A549 treated with dexamethasone at 1 μM for 4 hours (cell line): ENCODE measurements at places on chromosomes 2 and 18. TPM values are rescaled to one million over a fixed set of nuclear protein-coding genes. Genes with fewer than 3 reads are reported as not detected.

Gene NPHP1
- 6.1 to 8.2 TPM (median 6.5 TPM) in 5 replicates for total RNA-seq

Gene GPAT2
- 0.02 to 0.08 TPM in 2 of 5 replicates, not detected in the others for total RNA-seq

Gene IDH1
- 79.0 to 98.1 TPM (median 87.2 TPM) in 5 replicates for total RNA-seq

Gene PPIL3
- 21.2 to 25.8 TPM (median 24.3 TPM) in 5 replicates for total RNA-seq

Gene VSNL1
- not detected in 5 replicates for total RNA-seq

Gene IL36A
- not detected in 5 replicates for total RNA-seq

Gene CD28
- not detected in 5 replicates for total RNA-seq

Gene ANXA4
- total RNA-seq, result 350 to 411 TPM (median 370 TPM) in 5 replicates

Gene GALM
- total RNA-seq, result 14.4 to 16.3 TPM (median 15.4 TPM) in 5 replicates

Gene BIN1
- 30.3 to 35.7 TPM (median 35.0 TPM) in 5 replicates for total RNA-seq

Gene TANK
- total RNA-seq, result 24.9 to 39.2 TPM (median 32.0 TPM) in 5 replicates

Gene SPEG
- total RNA-seq, result 7.0 to 12.6 TPM (median 9.4 TPM) in 5 replicates

Gene ZNF521
- not detected in 5 replicates for total RNA-seq

Gene FOXI3
- total RNA-seq, result 0.03 to 0.05 TPM (median 0.04 TPM) in 3 of 5 replicates, not detected in the others

Gene EGR4
- 0.09 to 0.27 TPM (median 0.12 TPM) in 5 replicates for total RNA-seq

Gene PRLH
- not detected in 5 replicates for total RNA-seq

Gene COLEC12
- 0.02 to 0.06 TPM (median 0.03 TPM) in 5 replicates for total RNA-seq

Gene FIGLA
- total RNA-seq, result not detected in 5 replicates

Gene TRMT61B
- total RNA-seq, result 13.8 to 15.3 TPM (median 15.2 TPM) in 5 replicates

Gene SEPTIN10
- total RNA-seq, result 37.1 to 50.7 TPM (median 48.1 TPM) in 5 replicates

Gene SIX3
- total RNA-seq, result 2.0 to 3.7 TPM (median 3.3 TPM) in 5 replicates

Gene UGT1A10
- total RNA-seq, result 0.05 TPM in 1 of 5 replicates, not detected in the others

Gene DHRS9
- total RNA-seq, result 3.4 to 4.6 TPM (median 3.9 TPM) in 5 replicates

Gene IL1B
- 0.11 to 0.27 TPM (median 0.16 TPM) in 4 of 5 replicates, not detected in the other for total RNA-seq

Gene GNAL
- 5.7 to 8.6 TPM (median 7.4 TPM) in 5 replicates for total RNA-seq

Gene TCF23
- total RNA-seq, result not detected in 5 replicates

Gene GULP1
- 27.3 to 35.2 TPM (median 32.9 TPM) in 5 replicates for total RNA-seq

Gene ANKRD53
- 0.11 to 0.28 TPM (median 0.20 TPM) in 4 of 5 replicates, not detected in the other for total RNA-seq

Gene NEB
- total RNA-seq, result 0.18 to 0.49 TPM (median 0.35 TPM) in 5 replicates

Gene TMEM37
- 1.3 to 2.7 TPM (median 2.5 TPM) in 5 replicates for total RNA-seq

Gene TEKT4
- total RNA-seq, result not detected in 5 replicates

Gene WDPCP
- 3.9 to 4.8 TPM (median 4.3 TPM) in 5 replicates for total RNA-seq

Gene RUFY4
- total RNA-seq, result not detected in 5 replicates

Gene THSD7B
- total RNA-seq, result not detected in 5 replicates

Gene CHRND
- total RNA-seq, result 0.07 to 0.09 TPM in 2 of 5 replicates, not detected in the others

Gene POTEI
- total RNA-seq, result 0.01 TPM in 1 of 5 replicates, not detected in the others

Gene SERPINB11
- total RNA-seq, result 0.08 to 0.22 TPM in 2 of 5 replicates, not detected in the others

Gene ZC3H15
- 83.5 to 92.4 TPM (median 89.1 TPM) in 5 replicates for total RNA-seq

Gene PKDCC
- total RNA-seq, result 19.6 to 26.0 TPM (median 21.8 TPM) in 5 replicates

Gene CLEC4F
- total RNA-seq, result not detected in 5 replicates

Gene UGT1A3
- total RNA-seq, result 0.06 to 0.18 TPM (median 0.11 TPM) in 3 of 5 replicates, not detected in the others

Gene C1QL2
- total RNA-seq, result 0.30 to 0.86 TPM (median 0.67 TPM) in 5 replicates

Gene CHRNG
- not detected in 5 replicates for total RNA-seq

Gene KCNG2
- not detected in 5 replicates for total RNA-seq
